Glutamatergic neuron (in vitro differentiated cells): ENCODE measurements at places on chromosomes 5 and 9.

DNA sequence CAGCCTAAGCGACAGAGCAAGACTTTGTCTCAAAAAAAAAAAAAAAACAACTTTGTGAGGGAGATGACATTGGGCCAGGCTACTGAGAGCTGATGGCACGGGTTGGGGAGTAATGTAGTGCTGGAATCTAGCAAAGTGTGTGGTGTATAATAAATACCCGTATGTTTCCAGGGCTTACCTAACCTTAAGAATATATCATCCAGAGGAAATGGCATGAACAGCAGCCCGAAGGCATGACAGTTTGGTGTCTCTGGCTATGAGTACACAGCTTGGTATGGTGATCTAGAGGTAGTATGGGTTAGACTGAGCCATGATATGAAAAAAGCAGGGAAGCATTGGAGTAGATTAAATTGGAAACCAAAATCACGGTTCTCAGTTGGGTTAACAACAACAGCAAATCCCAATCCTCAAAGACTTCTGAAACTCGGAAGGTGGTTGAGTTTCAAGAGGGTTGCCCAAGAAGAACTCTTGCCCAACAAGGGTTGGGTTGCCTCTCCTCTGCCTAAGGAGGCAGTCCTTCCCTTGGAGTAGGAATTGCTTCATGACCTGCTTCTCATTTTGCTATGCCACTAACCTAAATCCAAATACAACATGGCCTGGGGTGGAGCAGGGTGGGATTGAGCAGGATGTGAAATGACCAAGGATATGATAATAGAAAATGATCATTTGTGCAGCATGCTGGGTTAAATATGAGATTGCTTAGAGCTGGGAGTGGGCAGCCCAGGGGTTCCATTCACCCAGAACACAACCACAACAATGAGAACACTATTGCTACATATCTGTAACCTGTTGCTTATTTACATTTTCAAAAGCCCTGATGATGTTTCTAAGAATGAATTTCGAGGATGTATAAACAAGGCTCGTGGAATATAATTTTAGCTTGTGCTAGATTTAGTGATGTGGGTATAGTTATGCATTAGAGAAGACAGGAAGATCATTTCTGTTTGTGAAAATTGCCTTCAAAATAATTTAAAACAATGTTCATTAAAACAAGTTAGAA is 64.6 kb upstream of the ZFR start:
- no peak for DNase-seq

GRCh38 chr9:120928483-120929228 is 2.1 kb upstream of the TRAF1 start:
- DNase-seq: peak; percentile 67

- DNase-seq: no peak
Measured at GRCh38 chr5:94818904-94819303, 200.4 kb downstream of the SLF1 start.

GRCh38 chr9:123354806-123355508 is 1.0 kb upstream of the CRB2 start:
- no peak for DNase-seq

DNA sequence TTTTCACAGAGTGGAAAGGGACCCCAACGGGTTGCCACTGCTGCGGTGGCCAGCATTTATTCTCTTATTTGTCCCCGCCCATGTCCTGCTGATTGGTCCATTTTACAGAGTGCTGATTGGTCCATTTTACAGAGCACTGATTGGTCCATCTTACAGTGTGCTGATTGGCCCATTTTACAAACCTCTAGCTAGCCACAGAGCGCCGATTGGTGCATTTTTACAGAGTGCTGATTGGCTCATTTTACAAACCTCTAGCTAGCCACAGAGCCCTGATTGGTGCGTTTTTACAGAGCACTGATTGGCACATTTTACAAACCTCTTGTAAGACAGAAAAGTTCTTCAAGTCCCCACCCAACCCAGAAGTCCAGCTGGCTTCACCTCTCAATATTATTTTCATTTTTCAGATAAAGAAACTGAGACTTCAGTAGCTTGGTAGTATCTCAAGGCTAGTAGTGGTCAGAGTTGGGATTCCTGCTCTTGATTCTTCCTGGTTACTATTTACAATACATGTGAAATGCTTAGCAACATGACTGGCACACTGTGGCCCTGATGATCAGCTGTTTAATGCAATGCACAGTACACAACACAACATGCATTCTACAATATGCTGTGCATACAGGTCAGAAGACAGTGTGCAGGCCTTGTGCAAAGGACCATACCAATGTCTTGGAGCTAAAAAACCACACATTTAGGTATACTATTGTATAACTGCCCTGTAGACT is 63.6 kb upstream of the BOD1 start:
- no peak for DNase-seq

DNA sequence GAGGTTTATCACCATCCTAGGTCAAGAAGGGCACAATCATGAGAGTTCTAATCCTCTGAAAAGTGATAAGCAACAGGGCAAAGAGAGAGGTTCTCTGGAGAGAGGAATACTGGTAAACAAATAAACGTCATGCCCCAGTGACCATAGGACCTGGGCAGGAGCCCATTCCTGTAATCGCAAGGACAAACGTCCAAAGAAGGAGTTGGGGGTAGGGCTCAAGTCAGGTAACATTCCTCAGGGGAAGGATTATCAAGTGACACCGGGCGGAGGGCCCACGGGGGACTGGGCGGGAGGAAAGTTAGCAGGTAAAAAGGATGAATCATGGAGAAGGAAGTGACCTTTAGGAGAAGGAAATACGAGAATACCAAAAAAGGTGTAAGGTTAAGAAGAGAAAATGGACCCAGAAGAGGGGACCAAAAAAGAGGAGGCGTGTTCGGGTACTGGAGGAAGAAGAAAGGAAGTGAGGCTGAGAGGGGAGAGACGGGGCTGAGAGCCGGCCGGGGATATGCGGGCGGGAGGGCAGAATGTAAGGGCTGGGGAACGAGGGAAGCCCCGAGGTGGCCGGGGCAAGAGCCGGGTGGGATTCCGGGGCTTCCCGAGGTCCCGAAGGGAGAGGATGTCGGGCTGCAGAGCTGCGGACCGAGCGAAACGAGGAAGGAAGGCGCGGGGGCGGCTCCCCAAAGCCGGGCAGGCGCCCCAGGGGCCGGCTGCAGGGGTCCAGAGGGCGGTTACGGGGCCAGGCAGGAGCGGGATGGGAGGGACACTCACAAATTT is 583 bp downstream of the DIAPH1 start:
- peak; percentile 53 for DNase-seq

DNA sequence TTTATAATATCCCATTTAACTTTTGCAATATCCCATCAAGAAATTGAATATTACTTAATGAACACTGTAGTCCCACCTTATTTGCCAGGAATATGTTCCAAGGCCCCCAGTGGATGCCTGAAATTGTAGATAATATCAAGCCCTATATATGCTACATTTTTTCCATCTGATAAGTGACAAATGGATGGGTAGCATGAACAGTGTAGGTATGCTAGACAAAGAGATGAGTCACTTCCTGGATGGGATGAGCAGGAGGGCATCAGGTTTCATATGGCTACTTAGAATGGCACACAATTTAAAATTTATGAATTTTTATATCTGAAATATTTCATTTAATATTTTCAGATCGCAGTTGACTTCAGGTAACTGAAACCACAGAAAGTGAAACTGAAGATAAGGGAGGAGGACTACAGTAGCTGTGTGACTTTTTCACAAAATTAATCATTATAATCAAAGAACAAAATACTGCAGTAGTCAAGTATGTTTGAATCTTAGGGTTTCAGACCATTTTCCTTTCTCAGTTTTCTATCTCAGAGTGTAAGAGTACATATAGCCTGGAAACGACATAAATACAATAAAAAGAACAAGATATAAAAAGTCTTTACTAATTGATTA is 636.4 kb upstream of the ARRDC3 start:
- no peak for DNase-seq

- DNase-seq: no peak
Measured at GRCh38 chr5:112366987-112367386, 52.1 kb downstream of the EPB41L4A start.

- peak; percentile 42 for DNase-seq
Measured at GRCh38 chr5:69493396-69494133, 975 bp downstream of the OCLN start.

- DNase-seq: no peak
Measured at GRCh38 chr9:85872463-85872862, 68.5 kb upstream of the NAA35 start.

DNA sequence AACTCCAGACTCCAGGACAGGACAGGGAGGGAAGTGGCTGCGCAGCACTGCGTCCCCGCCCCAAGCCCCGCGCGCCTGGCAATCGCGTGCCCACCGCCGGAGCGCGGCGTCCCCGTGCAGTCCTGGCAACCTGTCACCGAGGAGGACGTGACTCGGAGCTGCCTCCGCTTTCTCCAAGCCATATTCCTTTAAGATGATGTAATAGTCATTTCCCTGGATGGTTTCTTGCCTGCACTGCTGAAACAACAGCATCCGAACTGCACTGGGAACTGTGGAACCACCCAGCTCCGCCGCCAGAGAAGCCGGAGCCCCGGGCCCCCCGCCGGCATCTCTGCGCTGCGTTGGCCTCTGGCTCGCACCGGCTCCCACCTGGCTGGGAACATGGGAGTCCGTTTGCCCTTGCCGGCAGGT is 34.5 kb downstream of the KCTD16 start:
- DNase-seq: peak; percentile 69

GRCh38 chr9:76027416-76027815 is 136.9 kb downstream of the PCSK5 start:
- no peak for DNase-seq

DNA sequence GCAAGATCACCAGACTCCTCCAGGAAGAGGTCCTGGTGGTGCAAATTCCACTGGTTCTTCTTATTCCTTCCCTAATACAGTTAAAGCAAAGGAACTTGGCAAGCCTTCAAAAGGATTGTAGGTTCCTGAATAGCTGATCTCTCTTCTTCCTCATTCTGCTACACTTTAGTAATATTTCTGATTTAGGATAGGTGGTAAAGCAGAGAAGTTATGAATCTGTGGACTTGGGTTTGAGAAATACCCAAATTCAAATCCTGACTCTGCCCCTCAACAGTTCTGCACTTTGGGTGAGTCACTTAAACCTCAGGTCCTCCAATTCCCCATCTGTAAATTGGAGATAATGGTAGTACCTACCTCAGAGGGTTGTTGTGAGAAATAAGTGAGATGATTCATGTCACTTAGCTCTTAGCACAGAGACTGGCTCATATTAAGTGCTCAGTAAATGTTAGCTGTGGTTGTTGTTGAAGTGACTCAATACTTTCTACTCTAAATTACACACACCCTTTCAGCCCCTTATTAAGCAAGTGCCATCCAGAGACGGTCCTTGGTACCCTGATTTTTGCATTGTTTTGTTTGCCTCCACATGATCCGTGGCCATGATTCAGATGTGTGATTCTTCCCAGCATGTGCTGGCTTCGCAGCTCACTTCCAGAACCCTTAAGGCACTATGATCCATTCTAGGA is 5.2 kb downstream of the SH3RF2 start:
- no peak for DNase-seq

GRCh38 chr5:57036761-57037160 is 84.8 kb upstream of the MIER3 start:
- no peak for DNase-seq

DNA sequence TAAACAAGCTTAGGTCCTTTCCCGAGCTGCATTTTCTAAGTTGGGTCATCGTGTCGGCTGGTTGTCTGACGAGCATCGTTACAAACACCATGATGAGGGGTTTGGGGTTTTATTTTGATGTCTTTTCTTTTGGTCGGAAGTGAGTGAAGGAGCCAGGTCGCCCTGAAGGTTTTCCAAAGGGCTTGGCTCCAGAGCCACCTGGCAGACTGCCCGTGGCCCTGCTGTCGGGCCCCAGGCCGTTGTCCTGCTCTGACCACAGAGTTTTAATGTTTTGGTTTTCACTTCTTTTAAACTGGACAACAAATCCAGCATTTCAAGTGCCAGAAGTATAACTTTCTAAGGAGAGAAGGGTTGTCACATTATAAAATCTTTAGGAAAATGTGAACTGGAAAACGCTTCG is 42.3 kb downstream of the TENT4A start:
- DNase-seq: no peak

GRCh38 chr5:81800797-81801196 is 49.9 kb upstream of the SSBP2 start:
- DNase-seq: no peak

GRCh38 chr5:143008809-143009521 is 238.8 kb downstream of the ARHGAP26 start:
- no peak for DNase-seq

DNA sequence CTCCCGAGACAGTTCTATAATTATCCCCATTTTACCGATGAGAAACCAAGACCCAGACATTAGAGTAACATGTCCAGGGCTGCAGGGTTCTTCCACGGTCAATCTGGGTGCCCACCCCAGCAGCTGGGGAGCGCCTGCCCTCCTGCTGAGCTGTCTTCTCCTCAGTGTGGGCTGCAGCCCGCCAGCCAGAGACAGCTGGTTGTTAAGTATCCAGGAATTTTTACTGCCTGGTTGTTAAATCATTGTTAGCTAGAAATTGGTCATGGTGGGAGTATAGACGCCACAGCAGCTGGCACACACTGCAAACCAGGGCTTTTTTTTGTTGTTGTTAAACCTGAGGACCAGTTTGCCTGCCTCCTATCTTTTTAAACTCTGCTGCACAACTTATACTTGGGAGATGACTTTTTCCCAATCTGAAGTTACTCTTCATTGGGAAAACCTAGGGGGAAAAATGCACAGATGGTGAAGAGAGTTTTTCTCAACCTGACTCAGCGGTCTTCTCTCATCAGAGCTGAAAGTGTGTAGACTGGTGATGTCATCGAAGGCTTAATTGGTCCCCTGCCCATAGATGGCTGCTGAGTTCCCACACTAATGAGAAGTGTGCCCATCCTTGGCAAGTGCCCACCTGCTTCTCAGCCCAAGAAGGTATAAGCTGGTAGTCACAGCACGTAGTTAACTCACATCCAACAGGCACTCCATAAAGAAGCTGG is 208.6 kb downstream of the DRD1 start:
- DNase-seq: no peak

GRCh38 chr5:142455856-142456255 is 131.0 kb upstream of the SPRY4 start:
- DNase-seq: no peak

DNA sequence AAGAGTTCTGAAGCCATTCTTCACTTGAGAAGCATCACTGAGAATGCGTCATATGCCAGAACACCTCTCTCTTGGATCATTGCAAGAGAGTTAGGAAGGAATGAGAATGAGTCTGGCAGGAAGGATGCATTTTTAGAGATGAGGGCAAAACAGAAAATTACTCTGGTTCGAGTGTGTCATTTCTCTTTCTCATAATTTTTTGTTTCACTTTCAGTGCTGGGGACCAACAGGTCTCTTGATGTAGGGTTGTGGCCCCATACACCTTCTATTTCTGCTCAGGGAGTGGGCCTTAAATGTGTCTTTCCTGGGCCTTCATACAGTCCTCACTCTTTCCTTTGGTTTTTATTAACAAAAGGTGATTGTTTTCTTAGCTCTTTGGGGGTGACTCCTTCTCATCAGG is 302.4 kb downstream of the NR3C1 start:
- no peak for DNase-seq

GRCh38 chr5:157574456-157575380 is 857 bp downstream of the ADAM19 start:
- peak; percentile 51 for DNase-seq

- no peak for DNase-seq
Measured at GRCh38 chr9:22913026-22913425, 466.4 kb downstream of the DMRTA1 start.

- DNase-seq: no peak
Measured at GRCh38 chr9:107214915-107215314, 68.2 kb upstream of the RAD23B start.
